ENCODE measurements at places on chromosomes 1 and 21.

DNA sequence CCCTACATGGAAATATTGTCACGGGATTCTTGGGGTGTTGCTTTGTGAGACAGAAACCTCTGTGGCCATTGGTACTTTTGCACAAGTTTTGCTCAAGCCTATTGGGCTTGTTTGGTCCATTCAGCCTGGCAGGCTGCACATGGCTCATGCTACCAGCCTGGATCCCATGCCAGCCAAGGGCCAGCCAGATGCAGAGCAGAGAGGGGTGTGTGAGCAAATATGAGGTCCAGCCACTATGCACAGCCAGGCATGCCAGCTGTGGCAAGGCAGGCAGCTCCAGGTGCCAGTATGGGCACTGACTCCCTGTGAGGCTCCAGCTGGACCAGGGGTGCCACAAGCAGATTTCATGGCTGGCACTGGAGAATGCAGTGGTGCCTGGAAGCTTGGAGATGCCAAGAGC, 6.7 kb upstream of the CHD1L start:
- no peak for DNase-seq

GRCh38 chr1:22018583-22019559, 17.4 kb downstream of the CELA3A start:
- DNase-seq: peak; percentile 93

- no peak for DNase-seq
Observed at GRCh38 chr1:234893359-234893724, 235.3 kb downstream of the TOMM20 start.

GRCh38 chr21:37800057-37800455, 116.2 kb downstream of the KCNJ6 start:
- no peak for DNase-seq

GRCh38 chr1:99647490-99647889, 1.6 kb downstream of the PALMD start:
- DNase-seq: no peak

DNA sequence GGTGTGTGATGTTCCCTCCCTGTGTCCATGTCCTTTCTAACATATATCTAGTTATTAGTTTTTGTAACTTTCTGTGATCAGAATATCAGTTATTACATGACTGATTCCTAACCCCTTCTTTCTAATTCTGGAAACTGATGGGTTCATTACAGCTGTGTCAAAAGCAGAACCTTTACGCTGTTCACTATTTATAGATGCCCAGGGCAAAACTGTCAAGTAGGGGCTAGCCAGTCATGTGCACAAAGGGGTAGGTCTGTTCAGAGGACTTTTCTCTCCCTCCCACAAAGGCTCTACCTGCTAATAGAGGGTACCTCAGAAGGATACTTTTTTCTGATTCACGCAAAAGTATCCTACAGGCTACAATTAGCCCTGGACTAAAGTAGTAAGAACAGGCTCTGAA, 79.2 kb downstream of the NRDC start:
- no peak for DNase-seq

- DNase-seq: peak; percentile 64
Observed at GRCh38 chr1:168082008-168082876, 54.5 kb downstream of the GPR161 start.

DNA sequence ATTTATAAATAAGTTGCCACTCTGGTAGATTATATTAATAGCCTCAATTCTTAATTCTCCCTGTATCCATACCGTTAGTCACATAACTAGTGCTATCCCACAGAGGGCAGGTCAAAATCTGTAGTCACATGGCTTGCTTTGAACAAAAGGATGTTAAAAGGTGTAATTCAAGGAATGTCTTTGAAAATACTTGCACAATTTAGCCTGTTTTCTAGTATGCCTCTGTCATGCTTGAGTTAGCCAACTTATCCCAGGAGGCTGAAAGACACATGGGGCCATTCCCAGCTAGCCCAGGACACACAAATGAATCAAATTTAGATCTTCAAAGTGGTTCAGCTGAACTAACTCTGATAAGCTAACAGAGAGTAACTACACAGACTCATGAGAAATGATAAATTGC, 758.5 kb upstream of the NEGR1 start:
- no peak for DNase-seq
